Left ventricle myocardium inferior (tissue), 1 donor: ENCODE measurements at places on chromosomes 16 and 17. TPM values are rescaled to one million over a fixed set of nuclear protein-coding genes. Genes with fewer than 3 reads are reported as not detected.

MT1E gene
- 126 TPM for total RNA-seq

KRT24 gene
- total RNA-seq, result not detected

TP53TG3C gene
- 0.58 TPM for total RNA-seq

- no peak for DNase-seq
Observed at GRCh38 chr16:12235110-12235509, 258.6 kb downstream of the SNX29 start.

DNA sequence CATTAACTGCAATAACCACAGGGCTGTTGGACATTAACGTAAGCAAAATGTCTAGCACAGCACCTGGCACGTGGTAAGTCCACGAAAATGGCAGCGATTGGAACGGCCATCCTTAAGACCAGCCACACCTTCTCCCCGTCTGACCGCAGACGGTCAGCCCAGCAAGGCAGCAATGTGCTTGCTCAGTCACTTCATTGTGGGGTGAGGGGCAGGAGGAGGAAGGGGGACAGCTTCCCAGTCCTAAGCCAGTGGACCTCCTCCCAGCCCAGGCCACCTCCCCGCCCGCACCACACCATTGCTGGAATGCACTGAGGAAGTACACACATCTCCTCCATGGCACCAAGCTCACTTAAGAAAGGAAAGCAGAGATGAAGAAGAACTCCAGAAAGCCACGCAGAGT, 8.6 kb upstream of the MYLK3 start:
- DNase-seq, result no peak

- no peak for DNase-seq
Observed at GRCh38 chr17:71516149-71516548, 604.7 kb upstream of the SOX9 start.

CTF1 gene
- total RNA-seq, result 9.6 TPM

- DNase-seq, result no peak
Observed at GRCh38 chr16:87874639-87875427, 5.5 kb upstream of the SLC7A5 start.

KCNG4 gene
- not detected for total RNA-seq

GRCh38 chr16:9090101-9090959, 1.1 kb upstream of the HAPSTR1 start:
- peak; percentile 39 for DNase-seq

DNA sequence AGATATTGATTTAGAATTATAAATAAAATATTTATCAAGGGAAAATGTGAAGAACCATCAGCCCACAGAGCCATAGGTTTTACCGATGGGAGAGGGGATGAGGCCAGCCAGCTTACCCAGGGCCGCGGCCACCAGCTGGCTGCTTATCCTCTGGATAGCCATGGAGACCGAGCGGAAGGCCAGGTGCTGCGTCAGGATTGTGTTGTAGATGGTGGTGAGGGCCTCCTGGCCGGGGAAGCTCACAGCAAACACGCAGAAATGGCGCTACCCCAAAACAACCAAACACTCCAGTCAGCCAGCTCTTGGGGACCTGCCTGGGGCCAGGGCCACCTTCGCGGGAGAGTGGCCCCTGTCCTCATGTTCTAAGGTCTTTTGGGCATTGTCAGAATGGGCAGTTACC, 97.8 kb downstream of the DNAH17 start:
- no peak for DNase-seq
